ENCODE measurements at places on chromosomes 2 and 18. TPM values are rescaled to one million over a fixed set of nuclear protein-coding genes. Genes with fewer than 3 reads are reported as not detected.

Gene PLEKHH2
- 1.0 TPM for polyA plus RNA-seq

Gene EIF2B4
- 43.6 TPM for polyA plus RNA-seq

Gene KIF1A
- 574 TPM for polyA plus RNA-seq

Gene CTLA4
- not detected for polyA plus RNA-seq

Gene CAPN10
- polyA plus RNA-seq: 15.8 TPM

Gene CERS6
- 23.6 TPM for polyA plus RNA-seq

Gene IHH
- polyA plus RNA-seq: not detected

Gene TNS1
- 23.1 TPM for polyA plus RNA-seq

Gene UCN
- 0.93 TPM for polyA plus RNA-seq

Gene RETSAT
- 33.3 TPM for polyA plus RNA-seq

Gene ANKZF1
- polyA plus RNA-seq: 19.2 TPM

Gene UGT1A8
- not detected for polyA plus RNA-seq

Gene TRIP12
- polyA plus RNA-seq: 45.8 TPM
